ENCODE measurements at places on chromosomes 6 and 20.

DNA sequence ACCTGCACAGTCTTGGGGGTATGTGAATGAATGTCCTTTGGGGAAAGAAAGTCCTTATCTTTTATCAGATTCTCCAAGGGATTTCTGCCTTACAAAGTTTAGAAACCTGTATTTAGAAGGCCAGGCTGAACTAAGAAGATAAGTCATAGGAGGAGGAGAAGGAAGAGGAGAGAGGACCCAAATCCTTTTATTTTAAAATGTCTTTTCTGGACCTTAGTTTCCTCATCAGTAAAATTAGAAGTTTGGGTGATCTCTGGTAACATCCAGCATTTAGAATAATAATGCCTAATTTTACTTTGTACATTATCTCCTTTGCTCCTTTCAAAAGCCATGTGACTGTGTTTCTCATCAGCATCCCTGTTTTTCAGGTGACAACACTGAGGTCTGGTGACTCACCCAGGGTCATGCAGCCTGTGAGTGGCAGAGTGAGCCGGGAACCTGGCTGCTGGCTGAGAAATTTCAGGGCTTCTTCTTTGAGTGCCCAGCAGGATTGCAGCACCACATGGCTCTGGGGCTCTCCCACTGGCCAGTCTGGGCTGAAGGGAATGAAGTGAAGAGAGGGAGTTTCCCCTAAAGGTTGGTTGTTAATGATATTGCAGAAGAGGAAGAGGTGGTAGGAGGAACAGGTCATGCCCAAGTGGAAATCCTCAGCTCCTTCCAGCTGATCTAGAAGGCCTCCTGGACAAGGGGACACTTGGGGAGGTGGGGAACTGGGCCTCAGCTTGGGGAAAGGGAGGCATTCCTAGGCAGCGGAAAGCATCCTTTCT lies 34.0 kb downstream of the VEGFA start:
- DNase-seq, result peak; percentile 92

DNA sequence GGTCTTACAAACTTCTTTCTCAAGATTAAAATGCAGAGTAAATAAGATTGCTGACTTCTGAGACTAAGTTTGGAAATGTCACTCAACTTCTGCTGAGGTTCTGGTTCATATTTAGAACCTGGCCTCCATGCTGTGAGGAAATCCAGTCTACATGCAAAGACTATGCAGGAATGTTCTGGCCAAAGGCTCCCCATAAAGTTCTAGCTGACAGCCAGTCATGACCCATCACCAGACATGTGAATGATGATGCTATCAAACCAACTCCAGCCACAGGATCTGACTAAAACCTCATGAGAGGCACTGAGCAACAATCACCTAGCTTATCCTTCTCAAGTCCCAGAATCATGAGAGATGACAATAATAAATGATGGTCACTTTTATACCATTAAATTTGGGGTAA lies 935.1 kb upstream of the MAP3K7 start:
- no peak for DNase-seq

GRCh38 chr6:151310852-151311767 lies 71.3 kb downstream of the AKAP12 start:
- DNase-seq, result no peak

- DNase-seq, result no peak
These were observed 69.8 kb upstream of the PHACTR2 start for GRCh38 chr6:143607974-143608373.

GRCh38 chr6:110439356-110439755 lies 24.0 kb upstream of the DDO start:
- no peak for DNase-seq

DNA sequence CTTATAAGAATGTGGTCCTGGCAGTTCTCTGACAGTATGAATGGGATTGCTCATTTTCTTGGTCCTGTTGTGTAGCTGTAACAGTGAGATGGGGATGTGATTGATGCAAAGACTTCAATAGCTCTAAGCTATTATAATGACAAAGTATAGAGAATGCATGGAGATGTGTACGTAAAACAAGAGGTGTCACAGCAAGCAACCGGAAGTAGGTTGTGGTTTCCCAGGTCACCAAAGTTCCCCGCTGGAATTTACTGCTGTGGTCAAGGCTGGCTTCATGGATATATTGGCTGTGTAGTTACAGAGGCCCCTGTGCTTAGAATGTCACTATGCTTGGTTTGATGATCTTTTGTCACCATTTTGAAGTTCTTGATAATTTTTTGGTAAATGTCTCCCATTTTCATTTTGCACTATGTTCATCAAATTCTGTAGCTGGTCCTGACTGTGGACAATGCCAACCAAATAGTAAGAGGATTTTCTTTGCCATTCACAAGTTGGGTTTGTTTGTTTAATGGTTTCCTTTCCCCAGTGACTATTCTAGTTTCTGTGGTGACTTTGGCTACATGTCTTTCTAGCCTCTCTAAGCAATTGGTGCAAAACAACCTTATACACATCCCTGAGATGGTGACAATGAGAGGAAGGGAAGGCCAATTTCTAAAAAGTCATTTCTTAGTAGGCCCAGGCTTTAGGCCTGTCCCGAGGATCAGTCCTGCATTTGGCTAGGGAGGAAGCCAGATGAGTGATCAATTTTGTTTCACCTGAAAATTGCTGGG lies 10.5 kb downstream of the DNAH8 start:
- DNase-seq, result peak; percentile 18

GRCh38 chr6:34671801-34672656 lies 24.5 kb downstream of the ILRUN start:
- no peak for DNase-seq

- DNase-seq, result no peak
These were observed 273.0 kb upstream of the TAB2 start for GRCh38 chr6:149044528-149044927.

- peak; percentile 86 for DNase-seq
These were observed 64.3 kb downstream of the MKKS start for GRCh38 chr20:10369723-10370090.

DNA sequence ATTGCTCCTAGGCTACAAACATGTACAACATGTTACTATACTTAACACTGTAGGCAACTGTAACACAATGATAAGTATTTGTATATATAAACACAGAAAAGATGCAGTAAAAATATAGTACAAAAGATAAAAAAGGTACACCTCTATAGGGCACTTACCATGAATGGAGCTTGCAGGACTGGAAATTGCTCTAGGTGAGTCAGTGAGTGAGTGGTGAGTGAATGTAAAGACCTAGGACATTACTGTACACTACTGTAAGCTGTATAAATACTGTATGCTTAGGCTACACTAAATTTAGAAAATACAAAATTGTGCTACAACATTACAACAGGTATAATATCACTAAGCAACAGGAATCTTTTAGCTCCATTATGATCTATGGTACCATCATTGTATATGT lies 312.0 kb upstream of the PREP start:
- no peak for DNase-seq

DNA sequence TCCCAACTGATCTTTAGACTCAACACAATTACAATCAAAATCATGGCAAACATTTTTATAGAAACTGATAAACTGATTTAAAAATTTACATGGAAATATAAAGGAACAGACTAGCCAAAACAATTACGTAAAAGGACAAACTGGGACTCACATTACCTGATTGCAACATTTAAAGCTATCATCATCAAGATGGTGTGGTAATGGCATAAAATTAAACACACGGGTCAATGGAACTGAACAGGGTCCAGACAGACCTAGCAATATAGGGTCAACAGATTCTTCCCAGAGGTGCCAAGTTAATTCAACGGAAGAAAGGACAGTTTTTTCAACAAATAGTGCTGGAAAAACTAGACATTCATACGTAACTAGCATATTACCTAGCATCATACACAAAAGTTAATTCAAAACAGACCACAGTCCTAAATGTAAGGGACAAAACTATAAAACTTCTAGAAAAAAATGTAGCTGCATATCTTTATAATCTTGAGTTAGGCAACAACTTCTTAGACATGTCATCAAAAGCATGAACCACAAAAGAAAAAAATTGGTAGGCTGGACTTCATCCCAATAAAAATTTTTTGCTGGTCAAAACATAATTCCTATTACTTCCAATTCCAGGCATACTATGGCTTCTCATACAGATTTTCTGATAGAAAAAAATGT lies 147.4 kb upstream of the BEND6 start:
- no peak for DNase-seq

- DNase-seq, result no peak
These were observed 16.8 kb downstream of the RALY start for GRCh38 chr20:34010405-34010931.

GRCh38 chr6:115783402-115784061 lies 277.2 kb downstream of the FRK start:
- DNase-seq, result peak; percentile 8

DNA sequence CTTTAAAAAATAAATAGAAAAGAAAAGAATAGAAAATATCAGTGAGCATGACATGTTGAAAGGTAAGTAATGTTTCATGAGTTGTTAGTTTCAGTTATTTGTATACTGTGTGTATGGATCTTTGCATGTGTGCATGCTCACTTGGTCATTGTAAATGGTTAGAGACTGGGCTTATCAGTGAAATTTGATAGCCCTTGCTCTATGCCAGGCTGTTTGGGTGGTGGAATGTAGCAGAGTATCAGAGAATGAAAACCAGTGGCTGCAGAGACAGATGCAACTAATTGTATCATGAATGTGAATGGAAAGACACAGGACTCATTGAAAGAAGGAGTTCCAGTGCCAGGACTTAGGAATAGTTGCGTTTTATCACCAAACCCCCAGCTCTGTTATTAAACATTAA lies 4.2 kb downstream of the GSTA2 start:
- no peak for DNase-seq

DNA sequence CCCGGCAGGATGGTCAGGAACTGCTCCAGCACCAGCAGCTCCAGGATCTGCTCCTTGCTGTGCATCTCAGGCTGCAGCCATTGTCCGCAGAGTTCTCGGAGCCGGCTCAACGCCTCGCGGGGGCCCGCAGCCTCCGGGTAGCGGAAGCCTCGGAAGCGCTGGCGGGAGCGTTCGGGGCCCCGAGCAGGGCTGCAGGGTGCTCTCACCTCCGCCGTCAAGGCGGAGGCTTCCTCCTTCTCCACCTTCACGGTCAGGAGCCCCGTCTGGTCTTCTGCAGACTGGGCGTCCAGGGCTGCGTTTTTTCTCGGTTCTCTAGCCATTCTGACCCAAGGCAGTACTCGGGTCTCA lies 434 bp downstream of the ZKSCAN4 start:
- no peak for DNase-seq

- DNase-seq, result no peak
These were observed 94.0 kb downstream of the CD83 start for GRCh38 chr6:14211562-14211942.

- peak; percentile 87 for DNase-seq
These were observed 177.9 kb upstream of the ZNF184 start for GRCh38 chr6:27650620-27651370.

GRCh38 chr6:69789578-69789977 lies 7.2 kb downstream of the LMBRD1 start:
- no peak for DNase-seq

DNA sequence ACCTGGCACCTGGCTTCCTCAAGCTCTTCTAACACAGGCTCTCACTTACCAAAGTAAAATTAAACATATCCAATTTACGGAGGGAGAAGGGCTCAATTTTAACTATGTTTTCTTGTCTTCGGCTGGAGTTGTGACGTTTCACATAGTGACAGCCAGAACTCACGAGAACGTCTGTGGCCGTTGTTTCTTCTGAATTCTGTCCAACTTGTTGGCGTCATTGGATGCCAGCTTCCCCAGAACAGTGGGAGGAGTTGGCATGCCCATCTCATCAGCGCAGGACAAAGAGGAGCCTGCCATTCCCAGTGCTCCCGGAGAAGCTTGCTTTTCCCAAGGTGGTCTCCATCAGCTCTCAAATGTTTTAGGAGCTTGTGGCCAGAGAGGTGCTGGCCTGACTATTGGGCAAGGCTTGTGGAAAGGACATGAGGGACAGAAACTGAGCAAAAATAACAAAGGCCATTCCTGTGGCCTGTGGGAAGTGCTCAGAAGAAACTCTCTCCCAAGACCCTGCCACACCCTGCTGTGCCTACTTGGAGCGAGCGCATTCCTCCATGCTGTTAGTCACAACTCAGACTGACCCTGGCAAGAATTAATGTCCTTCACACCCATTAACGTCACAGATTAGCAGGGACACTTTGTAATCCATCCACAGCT lies 265.4 kb upstream of the CDH4 start:
- DNase-seq, result no peak

DNA sequence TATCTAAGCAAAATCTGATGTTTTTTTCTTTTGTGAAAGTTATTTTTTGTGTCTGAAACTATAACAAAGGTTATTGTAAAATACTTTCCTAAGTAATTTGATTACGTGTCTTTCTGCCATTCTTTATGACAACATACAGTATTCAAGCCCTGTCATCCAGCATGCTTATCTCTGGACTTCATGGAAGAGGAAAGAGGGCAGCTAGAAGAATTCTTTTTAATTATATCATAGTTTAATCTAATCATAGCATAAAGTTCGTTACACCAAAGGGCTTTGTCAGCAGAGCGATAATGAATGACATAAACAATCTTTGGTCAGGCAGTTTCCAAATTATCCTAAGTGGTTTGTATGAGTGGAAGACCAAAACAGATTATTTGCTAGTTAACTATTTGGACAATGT lies 3.5 kb downstream of the ENPP3 start:
- no peak for DNase-seq

DNA sequence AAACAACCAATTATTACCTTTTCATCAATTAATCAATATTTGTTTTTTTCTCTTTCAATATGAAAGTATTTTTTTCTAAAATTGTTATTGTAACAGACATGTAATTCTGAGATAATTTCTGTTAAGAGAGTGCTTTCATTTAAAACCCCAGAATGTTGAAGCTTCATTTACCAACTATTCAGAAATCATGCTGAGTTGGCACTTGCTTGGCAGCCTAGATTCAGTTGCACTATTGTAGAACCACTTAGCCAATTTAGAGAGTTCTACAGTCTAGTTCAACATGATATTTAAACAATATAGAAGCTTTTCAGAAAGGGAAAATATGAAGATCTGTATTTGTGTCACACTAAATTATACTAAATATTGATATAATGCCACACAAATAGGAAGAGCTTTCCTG lies 56.1 kb upstream of the NKAIN2 start:
- DNase-seq, result no peak

DNA sequence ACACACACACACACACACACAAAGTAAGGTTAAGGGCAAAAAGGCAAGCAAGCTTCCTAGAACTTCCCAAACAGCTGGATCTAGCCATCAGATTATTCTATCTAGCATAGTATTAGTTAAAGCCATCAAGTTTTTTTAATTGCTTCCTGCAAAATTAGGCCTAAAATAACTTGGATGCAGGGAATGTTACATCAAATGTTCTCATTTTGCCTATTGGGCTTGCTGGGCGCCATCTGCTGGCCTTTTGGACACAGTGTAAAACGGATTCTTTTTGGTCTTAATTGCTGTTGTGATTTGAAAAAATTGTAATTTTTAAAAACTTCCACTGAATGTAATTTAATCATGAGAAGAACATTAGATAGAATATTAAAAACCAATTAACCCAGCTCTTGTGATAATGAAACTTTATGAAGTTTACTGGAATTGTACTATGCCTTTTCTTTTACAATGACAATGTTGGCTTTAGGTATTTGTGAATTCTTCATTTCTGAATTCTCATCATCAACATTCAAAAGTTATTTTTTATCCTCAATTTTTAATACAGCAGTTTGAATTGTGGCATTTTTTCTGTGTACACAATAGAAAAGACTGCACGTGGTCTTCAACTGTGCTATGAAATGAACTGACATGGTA lies 6.8 kb downstream of the MKKS start:
- DNase-seq, result peak; percentile 58
